Germinal center (tissue), 1 donor: ENCODE measurements at places on chromosomes 1 and 21.
A peak's percentile ranks its signal among the peaks of the same experiment; 100 is the strongest.

GRCh38 chr21:16211339-16212303 is 481.8 kb downstream of the USP25 start:
- DNase-seq, result no peak

DNA sequence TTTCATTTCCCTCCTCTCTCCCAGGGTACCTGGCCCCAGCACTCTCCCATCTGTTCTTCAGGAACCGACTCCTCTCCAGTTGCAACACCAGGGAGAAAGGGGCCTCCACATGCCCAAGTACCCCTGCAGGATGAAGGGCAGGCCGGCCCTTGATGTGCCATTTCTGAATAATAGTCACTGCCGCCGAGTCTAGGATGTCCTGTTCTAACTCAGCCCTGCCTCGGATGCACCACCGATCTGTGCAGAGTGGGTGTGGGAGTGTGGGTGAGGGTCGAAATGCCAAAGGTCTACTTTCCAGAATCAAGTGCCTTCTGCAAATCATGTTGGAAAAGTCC is 25.4 kb upstream of the SPSB1 start:
- DNase-seq, result no peak

DNA sequence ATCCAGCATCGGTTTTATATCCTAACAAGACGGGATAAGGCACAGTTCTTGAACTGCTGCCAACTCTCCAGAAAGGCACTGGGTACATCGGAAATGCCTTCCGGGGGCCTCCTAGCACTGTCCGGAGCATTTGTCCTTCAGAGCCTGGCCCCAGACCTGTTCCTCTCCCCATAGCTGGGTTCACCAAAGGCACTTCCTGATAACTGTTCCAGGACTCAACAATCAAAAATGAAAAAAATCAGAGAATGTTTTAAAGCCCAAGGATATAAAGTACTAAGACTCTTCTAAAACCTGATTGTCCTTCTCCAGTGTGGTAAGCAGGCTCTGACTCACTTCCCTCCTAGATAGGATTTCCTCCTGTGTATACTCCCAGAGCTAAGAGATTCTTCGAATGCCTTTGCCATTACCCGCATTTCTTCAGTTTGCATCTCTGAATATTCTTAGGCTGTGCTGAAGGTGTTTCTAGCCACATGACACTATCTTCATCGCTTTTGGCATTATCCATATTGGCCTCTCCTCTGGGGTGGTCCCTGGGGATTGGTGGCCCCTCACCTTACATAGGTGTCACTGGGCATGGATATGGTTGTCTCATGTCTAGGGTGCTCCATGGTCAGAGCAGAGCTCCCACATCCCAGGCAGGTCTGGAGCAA is 112.9 kb downstream of the ZBTB18 start:
- no peak for DNase-seq

- DNase-seq, result no peak
These were observed 5.2 kb downstream of the IRF2BP2 start for GRCh38 chr1:234604495-234605398.

DNA sequence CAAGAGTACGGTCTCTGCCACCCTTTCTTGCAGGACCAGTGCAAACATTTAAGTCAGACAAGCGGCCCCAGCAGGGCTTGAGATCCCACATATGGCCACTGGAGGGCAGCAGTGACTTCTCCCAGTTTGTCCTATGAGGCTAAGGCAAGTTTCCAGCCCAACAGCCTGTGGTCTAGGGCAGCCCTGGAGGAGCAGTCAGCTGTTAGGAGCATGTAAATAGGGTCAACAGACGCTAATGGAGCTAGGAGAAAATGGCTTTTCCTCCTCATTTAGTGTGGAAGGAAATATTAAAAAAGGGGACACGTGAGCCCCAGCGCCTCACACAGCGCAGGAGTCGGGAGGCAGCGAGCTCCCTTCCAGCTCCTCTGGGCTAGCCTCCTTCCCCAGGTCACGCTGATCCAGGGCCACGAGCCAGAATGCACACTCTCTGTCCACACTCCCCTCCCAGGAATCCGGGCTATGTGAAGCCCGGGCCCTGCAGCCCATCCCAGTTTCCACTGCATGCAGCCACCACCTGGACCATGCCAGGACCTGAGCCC is 95.6 kb downstream of the LAMC2 start:
- peak; percentile 56 for DNase-seq

DNA sequence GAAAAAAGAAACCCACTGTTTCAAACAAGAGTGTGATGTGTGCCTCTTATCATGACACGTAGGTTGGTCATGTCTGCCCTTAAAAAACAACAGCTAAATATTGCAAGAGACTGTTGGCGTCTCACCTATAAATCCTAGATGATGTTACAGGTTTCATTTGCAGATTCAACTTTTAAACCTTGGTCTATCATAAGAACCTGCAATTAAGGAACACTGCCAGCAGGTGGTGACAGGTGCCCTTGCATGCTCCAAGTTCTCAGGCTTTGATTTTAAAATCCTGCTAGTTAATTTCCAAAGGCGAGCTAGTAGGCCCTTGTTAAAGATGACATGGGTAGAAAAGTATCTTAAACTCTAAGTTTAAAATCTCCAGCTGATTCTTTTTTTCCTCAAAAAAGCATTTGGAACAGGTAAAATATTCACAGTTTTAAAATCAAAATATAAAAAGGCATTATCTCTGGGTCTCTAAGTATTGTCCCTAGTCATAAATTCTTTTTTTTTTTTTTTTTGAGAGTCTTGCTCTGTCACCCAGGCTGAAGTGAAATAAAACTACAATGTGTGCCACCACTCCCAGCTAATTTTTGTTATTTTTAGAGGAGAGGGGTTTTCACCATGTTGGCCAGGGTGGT is 39.1 kb downstream of the CLSTN1 start:
- peak; percentile 64 for DNase-seq

DNA sequence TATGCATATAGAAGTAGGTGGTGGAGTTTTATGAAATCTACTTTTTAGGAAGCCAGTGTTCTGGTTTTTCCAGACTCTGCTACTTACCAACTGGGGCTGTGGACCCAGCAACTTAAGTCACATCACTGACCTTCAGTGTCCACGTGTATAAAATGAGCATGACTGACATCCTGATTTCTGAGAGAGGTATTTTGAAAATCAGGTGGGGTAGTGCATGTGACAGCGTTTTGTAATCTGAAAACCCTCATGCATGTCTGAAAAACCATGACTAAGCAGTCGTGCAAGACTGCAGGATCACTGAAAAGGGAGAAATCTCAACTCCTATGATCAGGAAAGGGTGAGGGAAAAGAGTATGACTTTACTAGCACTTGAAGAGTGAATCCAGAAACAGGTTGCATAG is 26.1 kb downstream of the CR1L start:
- DNase-seq, result no peak

- no peak for DNase-seq
These were observed 21.6 kb upstream of the PCP4 start for GRCh38 chr21:39845571-39846130.

DNA sequence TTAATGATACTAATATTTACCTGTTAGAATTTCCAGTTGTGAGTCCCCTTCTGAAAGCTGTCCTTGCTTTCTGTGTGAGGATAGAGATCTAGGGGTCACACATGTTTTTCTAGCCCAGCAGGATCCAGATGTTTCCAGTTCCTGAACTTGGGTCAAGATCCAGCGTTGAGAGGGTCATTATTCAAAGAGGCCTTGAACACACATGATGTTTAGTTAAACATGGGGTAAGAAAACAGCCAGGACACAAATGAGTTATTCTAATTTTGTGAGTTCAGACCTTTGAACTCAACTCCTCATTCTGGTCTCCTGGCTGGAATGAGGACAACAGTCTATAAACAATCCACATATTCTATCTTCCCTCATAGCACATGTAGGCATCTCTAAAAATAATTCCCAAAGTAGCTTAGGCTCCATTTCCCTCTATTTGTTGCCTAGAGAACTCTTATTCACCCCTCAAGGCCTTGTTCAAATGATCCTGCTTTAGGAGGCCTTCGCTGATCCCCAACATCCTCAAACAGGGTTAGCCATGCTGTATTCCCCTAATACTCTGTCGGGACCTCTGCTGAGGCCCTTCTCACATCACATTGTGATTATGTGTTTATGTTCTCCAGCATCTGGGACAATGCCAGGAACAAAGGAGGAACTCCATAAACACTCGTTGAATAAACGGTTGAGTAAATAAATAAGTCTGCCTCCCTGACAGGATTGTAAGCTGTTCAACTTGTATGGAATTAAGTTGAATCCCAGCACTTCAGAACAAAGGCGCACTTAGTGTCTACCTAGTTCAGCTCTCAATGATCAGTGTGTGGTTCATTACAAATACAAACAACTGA is 15.0 kb upstream of the KCNN3 start:
- no peak for DNase-seq

DNA sequence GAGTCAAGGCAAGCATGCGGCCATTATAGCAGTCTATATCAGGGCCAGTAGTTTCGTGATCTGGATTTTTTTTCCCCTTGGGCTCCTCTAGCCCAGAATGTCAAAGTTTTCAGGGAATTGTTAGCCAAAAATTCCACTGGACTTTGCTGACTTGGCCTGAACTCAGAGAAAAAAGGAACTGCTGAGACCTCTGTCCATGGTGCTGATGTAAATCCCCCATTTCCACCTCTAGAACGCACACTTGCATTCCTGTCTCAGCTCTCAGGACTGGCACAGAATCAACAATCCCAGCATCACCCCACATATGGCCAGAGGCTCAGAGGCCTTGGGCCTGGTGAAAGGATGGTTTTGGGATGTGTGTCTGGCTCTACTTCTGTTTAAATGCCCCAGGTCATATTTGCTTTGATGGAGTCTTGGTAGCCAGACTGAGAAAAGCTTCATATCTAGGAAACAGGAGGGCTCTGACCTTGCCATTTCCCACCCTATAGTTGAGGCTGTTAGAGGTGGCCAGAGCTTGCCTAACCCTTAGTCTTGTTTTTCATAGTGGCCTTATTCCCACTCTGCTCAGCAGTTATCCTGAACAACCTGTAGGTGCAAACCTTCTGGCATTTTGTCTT is 16.9 kb upstream of the EFCAB14 start:
- peak; percentile 51 for DNase-seq
